ENCODE measurements at places on chromosomes 2 and 18.

- no peak for DNase-seq
Measured at GRCh38 chr18:13451213-13451540, 232.6 kb downstream of the LDLRAD4 start.

- no peak for DNase-seq
Measured at GRCh38 chr2:27177441-27178351, 28.9 kb downstream of the TCF23 start.

DNA sequence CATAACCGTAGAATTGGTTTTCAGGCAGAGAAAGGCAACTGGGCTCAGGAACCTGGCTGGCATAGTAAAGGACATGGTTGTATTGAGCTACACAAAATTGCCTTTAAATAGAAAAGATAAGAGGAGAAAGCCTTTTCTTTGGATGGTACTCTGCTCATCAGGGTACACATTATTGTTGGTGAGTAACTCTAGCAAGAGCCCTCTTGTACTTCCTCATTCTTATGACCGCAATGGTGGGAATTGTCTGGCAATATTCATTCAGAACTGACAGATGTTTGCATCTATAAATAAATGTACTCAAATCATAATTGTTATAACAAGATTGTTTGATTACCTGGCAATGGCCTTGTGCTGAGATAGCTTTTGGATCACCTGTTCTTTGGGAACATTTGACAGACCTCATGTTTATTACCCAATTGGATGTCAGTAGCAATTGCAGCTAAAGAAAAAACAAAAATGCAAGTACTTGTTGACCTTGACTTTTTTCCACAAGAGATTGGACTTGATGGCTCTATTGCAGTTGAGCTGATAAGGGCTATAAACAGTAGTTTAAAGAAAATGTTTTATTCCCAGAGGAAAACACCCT lies 43.9 kb downstream of the MEIS1 start:
- no peak for DNase-seq

GRCh38 chr2:216653931-216654365 lies 20.7 kb downstream of the IGFBP2 start:
- no peak for DNase-seq

- no peak for DNase-seq
Measured at GRCh38 chr2:189854940-189855339, 70.7 kb downstream of the PMS1 start.

DNA sequence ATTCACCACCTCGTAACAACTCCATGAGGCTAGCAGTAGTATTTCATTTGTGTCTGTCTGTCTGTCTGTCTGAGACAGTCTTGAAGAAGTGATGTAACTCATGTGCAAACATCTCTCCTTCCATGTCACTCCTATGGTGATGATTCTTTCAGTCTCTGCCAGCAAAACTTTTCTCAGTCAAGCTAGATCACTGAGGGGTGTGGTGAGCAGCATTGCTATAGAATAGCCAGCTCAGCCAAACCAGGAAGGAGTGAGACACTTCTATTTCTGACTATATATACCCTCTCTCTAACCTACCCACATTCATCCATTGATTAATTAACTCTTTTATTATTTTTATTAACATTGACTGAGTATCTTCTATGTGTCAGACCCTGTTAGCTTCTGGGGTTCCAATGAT lies 1095.1 kb upstream of the GYPC start:
- no peak for DNase-seq

DNA sequence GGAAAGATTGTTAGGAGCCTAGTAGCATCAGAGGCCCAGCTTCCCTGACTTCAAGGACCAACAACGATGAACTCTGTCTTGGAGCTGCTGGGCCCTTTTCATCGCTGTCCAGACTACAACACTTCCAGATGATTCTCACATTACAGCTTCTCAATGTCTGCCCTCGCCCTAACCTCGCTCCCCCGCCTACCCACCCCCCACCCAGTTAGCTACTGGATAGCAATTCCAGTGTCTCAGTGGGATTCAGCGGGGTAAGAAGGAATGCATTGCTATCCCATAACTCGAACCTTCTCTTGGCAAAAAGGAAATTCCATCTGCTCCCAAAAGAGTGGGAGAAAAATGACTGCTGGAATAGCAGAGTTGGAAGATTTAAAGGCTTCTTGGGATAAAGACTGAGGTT lies 65.0 kb downstream of the RPL37A start:
- DNase-seq, result no peak

All from activated T-cell treated with anti-CD3 and anti-CD28 coated beads, Interleukin-2, amount 50 U/mL, for 72 hours (primary cell).